ENCODE measurements at places on chromosomes 2 and 18. TPM values are rescaled to one million over a fixed set of nuclear protein-coding genes. Genes with fewer than 3 reads are reported as not detected.

DNA sequence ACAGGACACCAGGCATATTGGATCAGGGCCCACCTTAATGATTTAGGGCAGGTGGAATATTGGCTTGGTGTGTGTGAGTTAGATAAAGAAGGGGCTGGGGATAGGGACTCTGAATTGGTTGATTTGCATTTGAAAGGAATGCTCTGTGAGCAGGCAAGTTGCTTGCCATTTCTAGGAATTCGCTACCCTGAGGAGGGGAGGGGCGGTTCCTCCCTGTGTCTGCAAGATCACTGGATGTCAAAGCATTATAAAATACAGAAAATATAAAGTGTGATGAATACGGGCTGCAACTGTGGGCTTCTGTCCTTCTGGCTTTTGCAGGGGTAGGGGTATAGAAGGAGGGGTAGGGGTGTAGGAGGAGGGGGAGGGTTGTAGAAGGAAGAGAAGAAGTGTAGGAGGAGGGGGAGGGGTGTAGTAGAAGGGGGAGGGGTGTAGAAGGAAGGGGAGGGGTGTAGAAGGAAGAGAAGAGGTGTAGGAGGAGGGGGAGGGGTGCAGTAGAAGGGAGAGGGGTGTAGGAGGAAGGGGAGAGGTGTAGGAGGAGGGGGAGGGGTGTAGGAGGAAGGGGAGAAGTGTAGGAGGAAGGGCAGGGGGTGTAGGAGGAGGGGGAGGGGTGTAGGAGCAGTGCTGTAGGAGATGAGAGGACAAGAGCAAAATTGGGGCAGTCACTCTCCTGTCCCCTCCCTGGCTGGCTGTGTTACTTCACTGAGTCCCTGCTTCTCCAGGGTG lies 238.0 kb upstream of the COPS8 start:
- no peak for DNase-seq

DNA sequence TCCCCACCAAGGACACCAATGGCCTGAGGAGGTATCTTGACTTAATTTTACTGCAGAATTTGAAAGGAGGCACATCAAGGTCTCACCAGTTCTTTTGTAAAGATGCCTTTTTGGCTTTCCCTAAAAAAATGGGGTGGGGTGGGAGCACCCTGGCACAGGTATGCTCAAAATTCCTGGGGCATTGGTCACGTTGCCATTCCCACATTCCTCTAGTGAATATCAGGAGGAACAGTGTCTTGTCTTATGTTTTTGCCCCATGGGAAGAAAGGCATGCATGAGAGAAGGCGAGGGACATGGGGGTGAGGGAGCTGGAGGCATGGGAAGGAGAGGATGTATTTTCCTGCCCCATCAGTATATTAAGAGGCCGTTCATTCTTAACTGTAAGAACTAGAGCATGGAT lies 275.3 kb downstream of the CMPK2 start:
- DNase-seq, result no peak

GRCh38 chr2:103353774-103354173 lies 591.9 kb downstream of the TMEM182 start:
- DNase-seq, result no peak

GRCh38 chr18:35117951-35118411 lies 76.8 kb downstream of the MAPRE2 start:
- DNase-seq, result peak; percentile 8

DNA sequence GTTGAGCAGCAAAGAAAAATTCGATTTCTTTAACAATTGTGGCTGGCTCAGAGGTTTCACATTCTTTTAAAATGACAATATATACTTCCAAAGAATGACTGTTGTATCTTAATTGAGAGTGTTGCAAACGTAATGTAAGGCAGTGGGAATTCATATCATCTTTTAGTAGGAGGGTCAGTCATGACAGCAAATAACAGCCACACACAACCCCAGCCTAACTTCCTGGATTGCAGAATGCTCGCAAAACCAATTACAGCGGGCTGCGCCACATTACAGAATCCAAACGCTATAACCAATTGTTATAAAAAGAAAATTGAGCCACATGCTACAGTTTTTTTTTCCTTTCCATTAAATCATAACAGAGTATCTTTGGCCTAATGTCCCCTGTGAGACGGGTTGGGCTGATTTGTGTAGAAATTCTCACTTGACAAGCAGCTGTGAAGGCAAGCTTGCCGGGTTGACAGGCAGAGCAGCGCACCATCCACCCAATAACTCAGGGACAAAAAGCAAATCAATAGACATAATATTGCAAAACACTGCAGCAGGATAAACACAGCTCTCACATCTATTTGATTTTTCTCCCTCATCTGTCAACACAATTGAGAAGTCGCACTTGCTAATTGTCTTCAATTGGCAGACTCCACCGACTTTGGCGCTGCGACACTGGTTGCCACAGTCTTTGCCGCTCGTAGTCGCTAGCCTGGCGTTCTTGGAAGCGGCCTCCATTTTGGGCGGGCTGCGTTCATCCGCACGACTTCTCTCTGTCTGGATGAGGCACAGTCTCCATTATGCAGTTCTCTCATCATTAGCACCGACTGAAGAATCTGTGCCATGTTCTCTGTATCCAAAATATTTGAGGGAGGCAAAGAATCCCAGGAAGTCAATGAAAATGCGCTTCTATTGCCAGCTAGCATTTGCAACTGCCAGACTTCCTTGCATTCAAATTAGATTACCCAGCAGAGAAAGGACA lies 95.0 kb upstream of the CCDC68 start:
- no peak for DNase-seq

DNA sequence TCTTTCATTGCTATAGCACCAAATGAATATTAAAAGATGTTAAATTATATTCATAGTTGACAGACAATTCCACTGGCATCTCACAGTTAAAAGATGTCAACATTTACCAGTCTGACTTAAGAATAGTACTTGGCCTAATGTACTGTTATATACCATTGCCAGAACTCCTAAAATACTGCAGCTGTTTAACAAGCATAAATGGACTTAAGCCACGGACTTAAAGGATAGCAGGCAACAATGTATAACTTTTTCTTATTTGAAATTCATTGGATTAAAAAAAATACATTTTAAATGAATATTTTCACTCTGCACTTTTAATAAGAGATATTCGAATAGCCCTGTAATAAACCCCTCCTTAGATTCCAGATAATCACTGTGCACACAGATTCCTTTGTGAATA lies 3.8 kb downstream of the TCF4 start:
- DNase-seq, result no peak

The AFF3 gene
- polyA plus RNA-seq, result 17.9 TPM

Measured in AG04450 (cell line).